Stimulated activated CD4-positive, alpha-beta T cell treated with anti-CD3 and anti-CD28 coated beads, Interleukin-12 subunit alpha, Interleukin-12 subunit beta, amount 100 ng/mL, for 4 hours (primary cell): ENCODE measurements at places on chromosomes 3 and 15.

DNA sequence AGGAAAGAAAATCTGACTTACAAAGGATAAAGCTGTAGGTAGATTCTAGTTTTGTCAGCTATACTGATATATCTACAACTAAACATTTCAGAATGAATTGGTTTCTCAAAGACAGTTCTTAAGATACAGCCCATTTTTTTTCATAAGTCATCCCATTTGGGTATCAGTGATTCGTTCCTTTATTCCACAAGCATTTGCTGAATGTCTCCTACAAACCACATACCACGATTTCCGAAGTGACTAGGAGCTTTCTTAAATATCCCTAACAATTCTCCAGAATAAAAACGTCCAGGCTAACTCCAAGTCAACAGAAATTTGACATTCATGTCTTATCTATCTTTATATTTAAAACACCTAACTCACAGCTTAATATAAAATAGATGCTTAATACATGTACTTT is 59.8 kb downstream of the TP53BP1 start:
- DNase-seq, result no peak

GRCh38 chr3:8500319-8500988 is 1.2 kb upstream of the LMCD1 start:
- DNase-seq, result no peak

DNA sequence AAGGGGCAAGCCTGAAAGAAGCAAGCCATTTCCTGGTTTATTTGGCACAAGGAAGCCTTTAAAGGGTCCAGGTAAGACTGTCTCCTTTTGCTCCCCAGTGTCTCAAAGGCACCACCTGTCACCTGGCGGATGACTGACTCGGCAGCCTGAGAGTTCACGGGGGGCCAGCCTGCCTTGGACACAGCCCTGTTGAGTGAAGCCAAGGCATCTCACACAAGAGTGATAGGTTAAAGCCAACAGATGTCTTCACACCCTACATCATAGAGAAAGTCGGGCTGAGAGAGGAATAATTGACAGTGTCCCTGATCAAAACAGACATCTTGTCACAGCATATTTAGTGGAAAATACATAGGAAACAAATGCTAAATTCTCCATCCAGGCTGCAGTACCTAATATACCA is 28.2 kb upstream of the LIPC start:
- DNase-seq, result no peak

DNA sequence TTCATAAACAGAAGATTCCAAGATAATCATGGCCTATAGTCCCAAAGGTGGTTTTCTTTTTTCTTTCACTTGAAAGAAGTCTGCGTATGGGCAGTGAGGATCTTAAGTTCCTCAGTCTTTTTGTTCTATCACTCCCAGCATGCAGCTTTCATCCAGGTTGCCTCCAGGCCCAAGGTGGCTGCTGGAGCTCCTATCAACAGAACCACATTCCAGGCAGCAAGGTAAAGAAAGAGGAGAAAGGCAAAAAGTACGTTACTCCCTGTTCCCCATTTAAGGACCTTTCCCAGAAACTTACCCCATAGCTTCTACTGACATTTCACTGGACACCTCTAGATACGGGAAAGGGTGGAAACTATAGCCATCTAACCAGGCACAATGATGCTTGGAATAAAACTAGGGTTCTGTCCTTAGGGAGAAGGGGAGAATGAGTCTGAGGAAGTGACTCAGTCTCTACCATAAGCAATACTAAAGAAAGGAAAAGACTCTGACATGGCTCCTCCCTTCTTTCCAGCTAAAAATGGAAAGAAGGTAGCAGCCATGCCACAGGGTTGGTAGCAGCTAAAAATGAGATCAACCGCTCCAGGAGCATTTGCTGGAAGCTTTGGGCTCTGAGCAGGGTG is 313.9 kb upstream of the NR2E3 start:
- DNase-seq, result no peak

DNA sequence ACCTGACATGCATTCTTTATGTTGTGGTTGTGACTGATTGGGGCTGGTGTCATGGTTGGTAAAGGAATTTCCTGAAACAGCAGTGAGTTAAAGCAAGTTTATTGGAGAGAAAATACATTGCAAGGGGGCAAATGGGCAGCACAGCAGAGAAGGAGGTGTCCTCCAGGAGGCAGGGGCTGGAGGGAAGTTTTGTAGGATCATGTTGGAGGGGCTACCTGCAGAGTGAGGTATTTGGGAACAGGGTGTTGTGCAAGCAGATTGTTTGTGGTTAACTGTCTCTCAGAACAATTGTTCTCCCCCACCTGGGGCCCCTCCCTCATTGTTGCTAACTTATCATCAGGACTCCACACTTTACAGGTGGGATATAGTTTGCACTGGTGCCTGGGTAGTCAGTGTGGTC is 196.0 kb downstream of the NSUN3 start:
- DNase-seq, result no peak

- no peak for DNase-seq
These were observed 63.9 kb downstream of the OPA1 start for GRCh38 chr3:193656878-193657282.

DNA sequence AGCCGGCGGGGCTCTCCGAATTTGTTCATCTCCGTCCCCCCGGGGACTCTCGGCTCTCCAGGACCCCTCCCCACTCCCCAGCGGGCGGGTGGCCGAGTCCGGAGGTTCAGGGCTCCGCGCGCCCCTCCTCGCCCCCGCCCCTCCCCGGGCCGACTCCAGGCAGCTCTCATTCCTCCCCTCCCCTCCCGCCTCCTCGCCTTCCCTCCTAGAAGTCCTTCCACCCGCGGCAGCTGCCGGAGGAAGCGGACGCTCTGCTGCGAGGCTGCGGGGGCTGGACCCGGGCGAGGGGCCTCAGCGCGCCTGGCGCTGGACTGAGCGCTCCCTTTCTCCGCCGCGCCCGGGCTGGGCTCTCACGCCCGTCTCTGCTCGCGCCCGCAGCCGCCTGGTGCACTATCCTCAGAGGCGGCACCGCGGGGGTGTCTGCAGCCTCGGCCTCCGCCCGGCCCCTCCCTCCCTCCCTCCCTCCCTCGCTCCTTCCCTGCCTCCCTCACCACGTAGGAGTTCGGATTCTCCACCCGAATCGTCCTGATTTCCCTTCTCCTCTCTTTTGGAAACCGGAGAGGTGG is at the start of gene ROBO2:
ROBO2 (plus strand) TSS at position 494 of the 566 bp plus-strand sequence. CDS start 687 bp downstream, outside the sequence.
- no peak for DNase-seq

DNA sequence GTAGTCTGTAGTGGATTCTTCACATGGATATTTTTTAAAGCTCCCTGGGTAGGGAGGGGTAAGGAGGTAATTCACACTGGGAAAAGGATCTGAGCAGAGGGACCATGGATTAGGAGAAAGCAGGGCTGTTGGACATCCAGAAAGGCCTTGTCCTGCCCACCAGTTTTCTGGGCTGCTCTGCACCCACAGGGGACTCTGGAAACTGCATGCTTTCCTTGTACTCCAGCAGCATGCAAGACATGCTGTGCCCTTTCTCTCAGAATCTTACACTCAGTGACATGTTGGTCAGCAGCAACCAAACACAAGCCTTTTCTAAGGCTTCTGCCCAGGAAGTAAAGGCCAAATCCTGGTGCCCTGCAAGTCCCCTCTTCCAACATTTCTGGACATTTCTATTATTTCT is 2.5 kb upstream of the FBN1 start:
- DNase-seq, result no peak

- DNase-seq, result no peak
These were observed 16.1 kb downstream of the HMG20A start for GRCh38 chr15:77436822-77437221.

GRCh38 chr15:94008104-94009074 is 223.0 kb upstream of the MCTP2 start:
- DNase-seq, result no peak

DNA sequence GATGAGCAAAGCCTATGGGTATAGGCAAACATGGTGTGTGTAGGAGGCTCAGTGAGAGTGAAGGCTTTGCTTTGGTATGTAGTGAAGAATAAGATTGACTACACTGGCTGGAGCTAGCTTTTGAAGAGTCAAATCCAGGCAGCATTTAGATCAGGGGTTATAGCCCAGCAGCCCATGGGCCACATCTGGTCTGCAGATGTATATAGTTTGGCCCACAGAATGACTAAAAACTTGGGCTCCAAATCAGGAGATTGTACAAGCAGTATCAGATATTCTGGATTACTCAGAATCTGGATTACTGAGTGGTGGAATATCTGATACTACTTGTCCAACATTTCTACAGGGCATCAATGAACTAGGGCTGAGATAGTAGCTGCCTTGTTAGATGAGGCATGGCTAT is 92.9 kb upstream of the FGF7 start:
- no peak for DNase-seq

DNA sequence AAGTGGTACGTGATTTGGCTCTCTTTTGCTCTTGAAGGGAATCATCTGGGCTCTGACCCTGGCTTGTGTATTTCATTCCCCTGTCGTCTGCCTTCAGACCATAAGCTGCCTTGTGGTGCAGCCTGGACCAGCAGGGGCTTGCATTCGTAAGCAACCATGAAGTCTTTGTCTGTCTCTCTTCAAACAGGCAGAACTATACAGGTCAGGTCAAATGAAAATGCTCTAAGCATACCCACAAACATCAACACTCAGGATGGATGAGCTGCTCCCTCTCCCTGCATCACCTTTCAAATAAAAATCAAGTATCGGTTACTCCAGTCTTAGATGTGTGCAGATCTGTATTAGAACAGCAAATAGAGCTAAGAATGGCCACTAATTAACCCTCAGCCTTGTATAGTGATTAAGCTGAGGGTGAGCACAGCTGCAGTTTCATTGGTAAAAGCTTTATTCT is 268.6 kb upstream of the UBE2E1 start:
- no peak for DNase-seq

- no peak for DNase-seq
These were observed 45.5 kb downstream of the SUCNR1 start for GRCh38 chr3:151919030-151919328.
